Uterus (tissue), 4 donors: ENCODE measurements at places on chromosomes 12 and 14.

GRCh38 chr12:131980263-131980662 is 30.5 kb downstream of the EP400 start:
- no peak for DNase-seq

GRCh38 chr14:103172921-103173320 is 49.7 kb downstream of the TNFAIP2 start:
- DNase-seq: no peak

DNA sequence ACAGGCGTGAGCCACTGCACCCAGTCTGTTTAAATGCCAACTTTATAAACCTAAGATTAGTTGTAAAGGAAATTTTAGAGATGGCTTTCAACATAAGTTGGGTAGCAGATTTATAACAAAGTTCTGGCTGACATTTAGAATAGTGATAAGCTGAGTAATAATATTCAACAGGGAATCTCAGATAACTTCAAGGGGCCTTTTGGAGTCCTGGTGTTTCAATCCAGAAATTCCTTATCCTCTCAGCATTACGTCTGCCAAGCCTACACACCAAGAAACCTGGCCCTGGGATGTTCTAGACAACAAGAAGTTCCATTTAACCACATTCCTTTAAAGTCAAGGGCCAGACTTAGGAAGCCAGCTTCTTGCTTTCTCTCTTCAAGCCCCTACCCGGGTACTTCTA is 59.5 kb upstream of the DYRK2 start:
- no peak for DNase-seq

- no peak for DNase-seq
Measured at GRCh38 chr14:96627386-96627785, 125.2 kb downstream of the PAPOLA start.

DNA sequence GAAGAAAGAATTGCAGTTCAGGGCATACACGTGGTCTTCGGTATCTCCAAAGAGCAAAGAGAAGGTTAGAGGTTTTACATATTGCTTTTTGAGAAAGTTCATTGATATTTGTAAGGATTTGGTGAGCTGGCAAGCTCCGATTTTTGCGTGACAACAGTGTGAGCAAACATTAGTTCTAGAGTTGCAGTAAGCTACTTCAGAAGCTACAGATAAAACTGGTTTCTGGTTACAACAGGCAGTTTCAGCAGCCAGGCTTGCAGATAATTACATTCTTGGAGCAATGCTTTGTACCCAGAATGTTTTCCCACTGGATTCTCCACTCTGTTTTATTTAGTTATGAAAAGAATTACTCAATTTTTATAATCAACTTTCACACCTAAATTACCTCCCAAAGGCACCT is 28.2 kb downstream of the KLRK1 start:
- no peak for DNase-seq

GRCh38 chr14:80146941-80147340 is 64.4 kb downstream of the DIO2 start:
- no peak for DNase-seq

GRCh38 chr12:98924-99352 is 32.4 kb downstream of the IQSEC3 start:
- DNase-seq: no peak

DNA sequence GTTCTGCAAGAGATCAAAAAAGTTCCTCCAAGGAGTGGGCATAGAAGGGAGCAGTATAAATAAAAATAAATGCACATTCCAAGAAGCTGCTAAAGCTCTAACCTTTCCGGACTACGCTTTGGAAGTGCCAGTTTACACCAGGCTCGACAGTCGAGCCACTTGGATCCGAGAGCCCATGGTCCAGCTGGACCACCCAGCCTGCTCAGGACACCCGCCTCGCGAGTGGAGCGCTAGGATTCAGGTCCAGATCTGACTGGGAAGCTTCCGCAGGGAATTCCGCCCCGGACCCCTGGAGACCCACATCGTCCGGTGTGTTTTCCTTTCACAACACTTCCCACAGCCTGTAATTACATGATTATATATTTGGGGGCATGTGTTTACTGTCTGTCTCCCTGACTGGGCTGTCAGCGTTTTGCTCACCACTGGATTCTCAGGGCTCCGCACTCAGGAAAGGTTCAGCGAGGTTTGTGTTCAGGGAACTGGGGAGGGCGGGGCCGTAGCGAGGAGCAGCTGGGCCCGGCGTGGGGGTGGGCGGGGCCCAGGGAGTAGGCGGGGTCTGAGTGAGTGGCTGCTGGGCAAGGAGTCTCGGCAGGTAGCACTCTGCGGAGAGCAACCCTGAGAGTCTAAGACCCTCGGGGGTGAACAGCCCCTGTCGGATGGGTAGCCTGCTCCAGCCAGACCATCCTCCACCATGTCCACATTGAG is 52.3 kb upstream of the TMEM263 start:
- DNase-seq: peak; percentile 62
